Tibial nerve (tissue), 4 donors: ENCODE measurements at places on chromosomes 1 and 21. TPM values are rescaled to one million over a fixed set of nuclear protein-coding genes. Genes with fewer than 3 reads are reported as not detected.

- H3K4me3 ChIP-seq: no peak overlapping the region
- peaks cover 74% of the 10 kb centered on the region for H3K4me1 ChIP-seq
- DNase-seq: no peak
- H3K36me3 ChIP-seq: no peaks in the 10 kb centered on the region
- no peak overlapping the region for H3K27ac ChIP-seq
- H3K27me3 ChIP-seq: peaks cover 99% of the 10 kb centered on the region
Observed at GRCh38 chr21:33027401-33028286, 1.9 kb downstream of the OLIG2 start.

The CFAP45 gene
- not detected for total RNA-seq

The SPATA45 gene
- not detected for total RNA-seq

DNA sequence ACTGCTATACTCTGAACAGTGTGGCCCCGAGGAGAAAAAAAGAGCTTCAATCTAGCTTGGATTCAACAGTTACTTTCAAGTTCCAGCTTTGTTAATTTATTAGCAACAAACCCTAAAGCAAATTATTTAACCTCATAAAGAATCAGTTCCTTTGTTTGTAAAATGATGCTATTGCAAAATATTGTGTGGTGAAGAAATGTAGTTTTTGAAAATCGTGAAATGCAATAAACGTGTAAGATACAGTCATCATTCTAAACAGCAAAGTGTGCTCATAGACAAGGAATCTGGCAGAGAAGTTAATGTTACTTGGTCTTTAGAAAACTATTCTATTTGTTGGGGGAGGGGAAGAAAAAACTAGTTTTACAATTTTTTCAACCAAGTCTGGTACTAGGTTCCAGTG, 297.6 kb upstream of the ADGRL4 start:
- H3K36me3 ChIP-seq: no peaks in the 10 kb centered on the region
- H3K27ac ChIP-seq: no peak overlapping the region
- H3K27me3 ChIP-seq: no peaks in the 10 kb centered on the region

The CFHR4 gene
- not detected for total RNA-seq

- H3K4me1 ChIP-seq: no peaks in the 10 kb centered on the region
- peak overlapping the region; percentile 57 for H3K27ac ChIP-seq
- no peaks in the 10 kb centered on the region for H3K27me3 ChIP-seq
- no peak overlapping the region for H3K4me3 ChIP-seq
- H3K36me3 ChIP-seq: no peaks in the 10 kb centered on the region
Observed at GRCh38 chr1:43232074-43232473, 37.7 kb upstream of the TMEM125 start.

DNA sequence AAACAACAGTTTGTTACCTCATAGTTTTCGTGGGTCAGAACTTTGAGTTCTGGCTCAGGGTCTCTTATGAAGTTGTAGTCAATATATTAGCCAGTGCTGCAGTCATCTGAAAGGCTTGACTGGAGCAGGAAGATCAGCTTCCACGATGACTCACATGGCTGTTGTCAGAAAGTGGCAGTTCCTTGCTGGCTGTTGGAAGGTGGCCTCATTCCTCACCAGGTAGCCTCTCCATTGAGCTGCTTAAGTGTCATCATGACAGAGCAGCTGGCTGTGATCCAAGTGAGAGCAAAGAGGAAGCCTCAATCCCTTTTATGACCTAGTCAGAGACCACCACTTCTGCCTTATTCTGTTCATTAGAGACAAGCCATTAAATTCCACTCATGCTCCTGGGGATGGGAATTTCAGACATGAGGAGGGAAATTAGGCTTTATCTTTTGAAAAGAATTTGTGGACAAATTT, 5.6 kb downstream of the OSBPL9 start:
- DNase-seq: peak; percentile 61
- no peak overlapping the region for H3K4me3 ChIP-seq
- no peaks in the 10 kb centered on the region for H3K36me3 ChIP-seq
- H3K27me3 ChIP-seq: no peaks in the 10 kb centered on the region
- no peaks in the 10 kb centered on the region for H3K4me1 ChIP-seq

GRCh38 chr1:222914861-222915632, 100.2 kb downstream of the DISP1 start:
- H3K4me3 ChIP-seq: no peak overlapping the region
- H3K36me3 ChIP-seq: no peaks in the 10 kb centered on the region
- H3K27me3 ChIP-seq: no peaks in the 10 kb centered on the region
- H3K4me1 ChIP-seq: no peaks in the 10 kb centered on the region
- no peak for DNase-seq

The ZP4 gene
- total RNA-seq: not detected

- no peak for DNase-seq
- no peaks in the 10 kb centered on the region for H3K4me1 ChIP-seq
- H3K27me3 ChIP-seq: no peaks in the 10 kb centered on the region
- no peaks in the 10 kb centered on the region for H3K36me3 ChIP-seq
- no peak overlapping the region for H3K4me3 ChIP-seq
Observed at GRCh38 chr1:163115887-163116286, 46.7 kb downstream of the RGS4 start.

DNA sequence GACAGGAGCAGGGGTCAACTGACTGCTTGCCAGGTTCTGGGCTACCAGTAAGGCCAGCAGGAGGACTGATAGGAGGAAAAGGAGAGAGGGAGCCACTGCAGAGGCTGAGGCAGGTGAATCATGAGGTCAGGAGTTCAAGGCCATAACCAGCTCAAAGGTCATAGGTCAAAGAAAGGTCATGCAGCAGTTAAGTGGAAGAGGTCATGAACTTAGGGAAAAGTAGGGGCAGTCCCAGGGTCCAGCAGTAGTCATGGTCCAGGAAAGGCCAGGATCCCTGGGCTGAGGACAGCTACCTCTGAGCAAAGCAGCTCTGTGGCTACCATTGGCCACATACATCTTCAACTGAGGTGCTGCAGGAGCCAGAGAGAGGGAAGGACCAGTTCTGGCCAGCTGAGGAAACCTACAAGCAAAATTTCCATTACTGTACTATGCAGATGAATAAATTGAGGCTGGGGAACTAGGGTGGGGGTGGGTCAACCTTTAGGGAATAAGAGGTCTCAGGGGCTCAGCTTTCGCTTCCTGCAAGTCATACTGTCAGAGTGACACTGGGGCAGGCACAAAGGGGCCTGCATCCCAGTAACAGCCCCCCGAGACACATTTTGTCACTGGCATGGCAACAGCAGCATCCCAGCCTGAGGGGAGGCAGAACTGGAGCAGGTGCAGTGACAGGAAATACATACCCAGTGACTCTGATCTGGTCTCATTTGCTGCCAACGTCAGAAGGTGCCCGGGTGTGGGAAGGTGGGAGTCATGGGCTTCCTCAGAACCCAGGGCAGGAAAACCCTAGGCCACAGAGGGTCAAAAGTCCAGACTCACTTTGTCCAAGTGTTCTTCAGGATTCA, 5.2 kb upstream of the INPP5B start:
- no peak overlapping the region for H3K27ac ChIP-seq
- peaks cover 7% of the 10 kb centered on the region for H3K4me1 ChIP-seq
- no peak for DNase-seq

DNA sequence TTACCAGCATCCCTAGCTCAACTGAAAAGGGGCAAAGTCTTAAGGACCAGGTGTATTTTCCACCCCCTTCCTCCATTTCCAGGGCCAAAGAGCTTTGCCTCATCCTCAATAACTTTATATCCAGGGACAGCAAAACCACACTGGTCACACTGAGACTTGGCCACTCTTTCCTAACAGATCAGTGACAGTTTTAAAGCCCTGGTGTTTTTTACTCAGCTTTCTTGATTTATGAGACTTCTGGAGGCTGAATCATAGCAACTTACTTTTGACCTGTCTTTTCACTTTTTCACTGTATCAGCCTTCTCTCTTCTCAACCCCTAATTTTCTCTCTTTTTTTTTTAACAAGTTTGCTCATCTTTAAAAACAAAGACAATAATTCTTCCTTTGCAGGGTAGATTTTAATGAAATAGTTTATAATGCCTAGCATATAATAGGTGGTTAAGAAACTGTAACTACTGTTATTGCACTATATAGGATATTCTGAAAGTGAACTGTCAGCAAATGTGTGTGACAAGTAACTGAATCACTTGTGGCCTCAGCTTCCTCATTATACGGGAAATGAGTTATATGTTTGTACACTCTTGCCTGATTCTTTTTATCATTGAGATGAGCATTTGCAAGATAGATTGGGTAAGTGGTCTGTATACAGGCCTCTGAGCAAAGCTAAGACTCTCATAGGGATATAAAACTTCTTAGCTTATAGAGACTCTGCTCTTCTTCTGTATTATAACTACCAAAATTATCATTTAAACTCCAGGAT, 19.7 kb upstream of the DYNLT5 start:
- no peaks in the 10 kb centered on the region for H3K27me3 ChIP-seq
- H3K4me3 ChIP-seq: no peak overlapping the region
- no peaks in the 10 kb centered on the region for H3K4me1 ChIP-seq

The GNAT2 gene
- total RNA-seq: not detected

The LHX8 gene
- not detected for total RNA-seq

- H3K4me3 ChIP-seq: no peak overlapping the region
- H3K27me3 ChIP-seq: no peaks in the 10 kb centered on the region
- no peak overlapping the region for H3K27ac ChIP-seq
- no peaks in the 10 kb centered on the region for H3K4me1 ChIP-seq
- H3K36me3 ChIP-seq: no peaks in the 10 kb centered on the region
Observed at GRCh38 chr1:236303675-236304074, 21.9 kb upstream of the ERO1B start.

The FNBP1L gene
- total RNA-seq: 21.2 TPM

The MYCL gene
- total RNA-seq: 0.30 TPM

The TRMT1L gene
- 30.2 TPM for total RNA-seq
